ENCODE measurements at places on chromosomes 2 and 18.

GRCh38 chr2:224369028-224369632 lies 32.8 kb downstream of the FAM124B start:
- DNase-seq: peak; percentile 83

- no peak for DNase-seq
Observed at GRCh38 chr2:156933645-156934225, 323.8 kb upstream of the GALNT5 start.

- no peak for DNase-seq
Observed at GRCh38 chr18:13696961-13697360, 29.4 kb downstream of the FAM210A start.

DNA sequence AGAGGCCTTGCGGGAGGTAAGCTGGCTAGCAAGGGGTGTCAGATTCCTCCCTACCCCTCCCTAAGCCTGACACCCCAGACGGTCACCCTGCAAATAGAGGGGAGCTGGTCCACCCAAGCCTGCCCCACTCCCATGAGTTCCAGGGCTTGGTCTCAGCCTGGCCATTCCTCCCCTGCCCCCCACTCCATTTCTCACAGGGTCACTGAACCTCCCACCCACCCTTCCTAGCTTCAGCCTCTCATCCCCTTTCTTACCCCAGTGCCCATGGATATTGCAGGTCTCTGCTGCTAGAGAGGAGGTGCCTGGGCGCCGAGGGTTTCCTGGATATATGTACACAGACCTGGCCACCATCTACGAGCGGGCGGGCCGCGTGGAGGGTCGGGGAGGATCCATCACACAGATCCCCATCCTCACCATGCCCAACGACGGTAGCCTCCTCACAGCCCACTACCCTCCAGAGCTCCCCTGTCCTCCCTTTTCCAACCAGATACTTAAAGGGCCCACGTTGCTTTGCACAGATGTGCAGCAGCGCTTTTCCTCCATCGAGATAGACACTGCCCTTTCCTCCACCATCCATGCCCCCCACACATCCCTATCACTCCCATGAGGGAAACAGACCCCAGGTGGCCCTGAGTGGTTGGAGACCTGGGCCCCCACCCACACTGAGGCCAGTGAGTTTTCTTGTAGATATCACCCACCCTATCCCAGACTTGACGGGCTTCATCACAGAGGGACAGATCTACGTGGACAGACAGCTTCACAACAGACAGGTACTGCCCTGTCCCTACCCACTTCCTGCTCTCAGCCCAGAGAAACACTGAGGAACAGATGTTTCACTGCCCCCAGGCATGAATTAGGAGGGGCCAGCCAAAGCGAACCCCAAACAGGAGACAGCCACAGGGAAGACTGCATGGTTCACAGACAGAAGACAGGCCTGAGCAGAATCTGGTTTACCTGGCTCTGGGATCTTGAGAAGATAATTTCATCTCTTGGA lies 15.2 kb upstream of the ANKRD53 start:
- no peak for DNase-seq

- no peak for DNase-seq
Observed at GRCh38 chr2:174223388-174223787, 24.9 kb downstream of the OLA1 start.

DNA sequence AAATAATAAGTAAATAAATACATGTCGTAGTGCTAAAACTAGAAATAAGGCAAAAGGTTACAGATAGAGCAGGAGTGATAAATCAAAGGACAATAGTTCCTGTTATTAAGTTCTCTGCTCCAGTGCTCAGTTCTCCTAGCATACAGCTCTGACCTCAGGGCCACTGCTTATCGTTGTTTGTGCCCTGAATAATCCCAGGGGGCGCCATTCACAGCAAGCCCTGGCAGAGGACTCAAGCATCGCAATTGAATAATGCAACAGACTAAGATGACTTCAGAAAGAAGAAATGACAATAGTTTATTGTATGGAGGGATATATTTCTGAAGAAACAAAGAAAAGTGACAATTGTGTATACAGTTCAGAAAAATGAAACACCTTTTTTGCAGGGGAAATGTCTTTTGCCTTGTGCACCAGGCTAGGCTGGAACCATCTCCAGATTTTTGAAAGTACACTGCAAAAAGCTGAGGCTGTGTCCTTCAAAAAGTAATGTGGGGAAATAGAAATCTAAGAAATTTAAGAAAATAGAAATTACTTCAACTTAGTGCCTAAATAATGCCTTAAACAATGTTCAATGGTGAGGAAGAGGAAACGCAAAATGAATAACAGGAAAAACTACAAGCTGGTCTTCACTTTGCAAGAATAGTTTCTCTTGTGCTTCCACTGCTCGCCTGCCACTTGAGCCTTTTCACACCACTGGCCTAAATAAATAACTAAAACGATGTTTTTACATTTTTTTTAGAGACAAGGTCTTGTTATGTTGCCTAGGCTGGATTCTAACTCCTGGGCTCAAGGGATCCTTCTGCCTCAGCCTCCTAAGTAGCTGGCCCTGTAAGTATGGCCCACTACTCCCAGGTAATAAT lies 19.0 kb upstream of the CCNYL1 start:
- peak; percentile 73 for DNase-seq

- DNase-seq: peak; percentile 61
Observed at GRCh38 chr2:132403146-132403545, 13.5 kb upstream of the GPR39 start.

GRCh38 chr18:62545098-62545497 lies 22.3 kb downstream of the ZCCHC2 start:
- no peak for DNase-seq

DNA sequence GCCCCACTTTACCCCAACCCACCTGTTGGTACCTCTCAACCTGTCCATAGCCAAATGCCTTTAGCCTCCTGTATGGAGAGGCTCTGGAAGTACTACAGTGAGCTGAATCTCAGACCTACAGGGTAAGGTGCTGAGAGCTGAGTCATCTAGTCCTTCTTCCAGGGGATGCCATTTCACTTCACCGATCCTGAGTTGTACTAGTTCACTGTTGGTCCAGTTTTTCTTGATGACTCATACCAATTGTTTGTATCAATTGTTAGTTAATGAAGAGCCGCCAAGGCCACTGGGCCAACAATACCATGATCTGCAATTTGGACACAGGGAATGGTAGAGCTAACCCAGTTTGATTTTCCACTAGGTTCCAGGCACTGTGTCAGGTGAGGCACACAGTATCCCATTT lies 257.0 kb downstream of the CLIP4 start:
- DNase-seq: no peak

DNA sequence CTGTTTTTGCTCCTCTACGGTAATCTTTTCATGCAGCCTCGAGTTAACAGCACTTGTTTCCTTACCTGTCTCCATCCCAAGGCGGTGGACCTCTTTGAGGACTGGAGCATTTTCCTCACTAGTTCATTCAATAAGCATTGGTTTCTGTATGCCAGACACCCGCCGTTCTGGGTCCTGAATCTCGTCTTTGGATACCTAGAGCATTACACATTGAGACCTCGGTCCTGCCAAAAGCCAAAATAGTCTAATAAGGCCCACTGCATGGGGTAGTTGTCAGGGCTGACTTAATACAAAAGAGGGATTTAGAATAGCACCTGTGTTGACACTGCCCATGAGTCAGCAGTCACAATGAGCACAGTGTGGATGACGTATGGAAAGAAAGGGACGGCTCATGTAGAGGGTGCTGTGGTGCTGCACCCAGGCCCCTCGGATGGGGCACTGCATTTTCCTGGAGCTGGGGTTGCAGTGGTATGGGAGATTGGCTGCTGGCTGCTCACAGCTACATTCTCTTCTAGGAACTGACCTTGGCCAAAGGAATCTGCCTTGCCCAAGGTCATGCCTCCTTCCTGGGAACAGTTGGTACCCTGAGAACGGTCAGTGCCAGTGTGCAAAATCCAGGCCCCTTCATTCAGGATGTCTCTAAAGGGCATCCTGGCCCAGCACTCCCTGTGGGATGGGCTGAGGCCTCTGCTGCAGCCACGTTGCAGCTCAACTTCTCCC lies 126.9 kb upstream of the NCK2 start:
- DNase-seq: no peak

DNA sequence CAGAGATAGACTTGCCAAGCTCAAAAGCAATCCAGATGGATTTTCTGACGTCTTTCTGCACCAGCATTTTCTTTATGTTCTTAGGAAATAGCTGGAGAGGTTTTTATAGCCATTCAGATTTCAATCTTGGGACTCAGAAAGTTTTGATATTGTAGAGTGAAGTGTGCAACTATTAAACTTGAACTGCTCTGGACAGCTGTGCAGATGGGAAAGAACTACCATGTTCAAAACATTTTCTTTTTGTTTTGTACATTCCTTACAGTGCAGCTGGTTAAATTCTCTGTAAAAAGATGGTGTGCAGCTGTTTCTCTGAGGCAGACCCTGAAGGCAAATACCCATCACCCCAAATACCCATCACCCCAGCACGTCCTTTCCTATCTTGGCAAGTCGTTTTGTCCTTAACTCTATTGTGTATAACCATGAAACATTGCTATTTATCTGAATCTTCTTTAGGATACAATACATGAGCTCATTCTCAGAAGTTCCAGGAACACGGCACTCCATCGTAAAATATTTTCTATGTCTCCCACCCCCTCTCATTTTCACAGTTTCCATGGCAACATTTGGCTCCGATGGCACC lies 38.8 kb downstream of the AQP4 start:
- no peak for DNase-seq

DNA sequence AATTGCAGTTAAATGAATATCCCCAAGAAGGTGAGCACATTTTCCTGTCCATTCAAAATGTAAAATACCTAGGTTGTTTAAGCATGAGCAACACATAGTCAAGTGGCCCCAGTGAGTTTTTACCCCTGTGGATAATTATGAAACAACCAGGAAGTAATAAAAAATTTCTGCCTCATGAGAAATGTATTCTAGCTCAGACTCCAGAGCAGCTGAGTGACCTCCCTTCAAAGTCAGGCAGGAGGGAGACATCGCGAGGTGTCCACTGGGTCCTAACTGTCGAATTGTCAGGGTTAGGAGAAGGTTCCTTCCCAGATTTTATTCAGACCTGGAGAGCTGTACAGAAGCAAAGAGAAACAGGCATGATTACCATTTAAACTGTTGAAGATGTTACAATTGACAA lies 416.6 kb upstream of the SMIM21 start:
- no peak for DNase-seq

- no peak for DNase-seq
Observed at GRCh38 chr2:194003911-194004310, 1653.1 kb upstream of the SLC39A10 start.

GRCh38 chr2:145095641-145096435 lies 575.9 kb upstream of the ZEB2 start:
- DNase-seq: no peak

- DNase-seq: peak; percentile 50
Observed at GRCh38 chr2:202165945-202166344, 72.5 kb downstream of the SUMO1 start.

- DNase-seq: no peak
Observed at GRCh38 chr2:42959234-42960001, 167.0 kb upstream of the HAAO start.

DNA sequence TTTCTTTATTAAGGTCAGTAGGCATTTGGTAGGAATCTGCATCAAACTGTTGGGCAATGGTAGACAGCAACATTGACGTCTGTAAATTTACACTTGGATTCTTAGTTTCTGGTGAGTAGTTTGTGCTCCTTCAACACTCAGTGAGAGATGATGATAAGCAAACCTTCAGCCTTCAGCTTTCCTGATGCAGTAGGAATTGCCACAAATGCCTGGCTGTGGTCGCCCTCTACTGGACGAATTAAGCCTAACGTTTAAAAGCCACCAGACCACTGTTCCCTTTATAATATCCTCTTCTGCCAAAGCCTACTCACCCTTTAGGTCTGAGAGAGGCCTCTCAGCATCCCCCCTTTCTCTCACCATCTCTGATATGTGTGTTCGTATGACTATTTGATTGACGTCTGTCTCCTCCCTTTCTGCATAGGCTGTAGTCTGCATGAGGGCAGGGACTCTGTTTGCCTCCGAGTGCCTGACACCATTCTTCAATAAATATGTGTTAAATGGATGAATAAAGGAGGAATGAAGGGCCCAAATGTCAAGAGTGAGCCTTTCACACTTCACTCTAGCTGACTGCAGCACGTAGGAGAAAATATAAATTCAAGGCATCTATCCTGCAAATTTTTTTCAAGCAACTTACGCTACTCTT lies 47.0 kb upstream of the PLEKHM3 start:
- DNase-seq: peak; percentile 87

DNA sequence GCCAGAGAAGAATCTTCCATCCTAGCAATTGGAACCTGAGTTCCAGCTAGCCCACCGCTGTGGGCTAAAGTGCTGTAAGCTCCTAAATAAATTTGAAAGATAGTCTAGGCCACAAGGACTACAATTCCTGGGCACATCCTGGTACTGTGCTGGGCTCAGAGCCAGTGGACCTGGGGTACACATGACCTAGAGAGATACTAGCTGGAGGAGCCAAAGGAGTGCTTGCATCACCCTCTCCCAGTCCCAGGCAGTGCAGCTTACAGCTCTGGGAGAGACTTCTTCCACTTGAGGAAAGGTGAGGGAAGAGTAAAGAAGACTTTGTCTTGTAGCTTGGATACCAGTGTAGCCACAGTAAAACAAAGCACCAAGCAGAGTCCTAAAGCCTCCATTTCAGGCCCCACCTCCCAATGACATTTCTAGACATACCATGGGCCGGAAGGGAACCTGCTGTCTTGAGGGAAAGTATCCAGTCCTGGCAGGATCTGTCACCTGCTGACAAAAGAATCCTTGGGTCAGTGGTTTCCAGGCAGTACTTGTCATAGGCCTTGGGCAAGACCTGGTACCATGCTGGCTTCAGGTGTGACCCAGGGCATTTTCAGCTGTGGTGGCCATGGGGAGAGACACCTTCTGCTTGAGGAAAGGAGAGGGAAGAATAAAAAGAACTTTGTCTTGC lies 89.5 kb downstream of the TMEM185B start:
- no peak for DNase-seq

DNA sequence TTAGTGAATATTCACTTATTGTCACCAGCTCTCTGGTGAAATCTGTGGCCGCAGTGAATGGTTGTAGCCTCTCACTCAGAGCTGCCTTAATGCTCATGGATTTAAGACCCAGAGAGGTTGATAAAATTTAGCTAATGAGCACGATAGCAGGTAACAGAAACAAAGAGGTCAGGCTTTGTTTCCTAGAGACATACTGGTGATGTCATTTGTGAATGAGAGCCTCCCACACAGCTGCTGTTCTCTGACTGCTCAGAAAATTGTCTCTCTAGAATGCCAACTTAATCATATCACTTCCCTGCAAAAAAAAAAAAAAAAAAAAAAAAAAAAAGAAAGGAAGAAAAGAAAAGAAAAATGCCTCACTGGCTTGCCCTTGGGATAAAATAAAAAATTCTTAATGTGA lies 411.7 kb upstream of the MYT1L start:
- no peak for DNase-seq

DNA sequence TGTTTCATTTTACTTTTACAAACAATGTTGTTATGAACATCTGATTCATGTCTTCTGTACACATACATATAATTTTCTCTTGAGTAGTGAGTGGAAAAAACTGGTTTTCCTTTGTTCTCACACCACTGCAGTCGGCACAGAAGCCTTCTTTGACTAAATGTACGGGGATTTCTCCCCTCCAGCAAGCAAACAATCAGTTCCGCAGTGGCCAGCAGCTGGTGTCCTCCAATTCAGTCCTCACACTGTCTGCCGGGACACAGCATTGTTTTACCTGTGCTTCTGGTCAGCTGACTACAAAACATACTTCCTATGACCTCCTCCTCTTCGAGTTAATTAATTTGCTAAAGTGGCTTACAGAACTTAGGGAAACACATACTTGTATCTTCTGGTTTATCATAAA lies 202.8 kb downstream of the WDR7 start:
- no peak for DNase-seq

GRCh38 chr2:210606001-210606400 lies 49.6 kb downstream of the CPS1 start:
- no peak for DNase-seq
